ENCODE measurements at places on chromosomes 16 and 17.

- DNase-seq = no peak
These were observed 10.3 kb downstream of the FKBP10 start for GRCh38 chr17:41823141-41823524.

DNA sequence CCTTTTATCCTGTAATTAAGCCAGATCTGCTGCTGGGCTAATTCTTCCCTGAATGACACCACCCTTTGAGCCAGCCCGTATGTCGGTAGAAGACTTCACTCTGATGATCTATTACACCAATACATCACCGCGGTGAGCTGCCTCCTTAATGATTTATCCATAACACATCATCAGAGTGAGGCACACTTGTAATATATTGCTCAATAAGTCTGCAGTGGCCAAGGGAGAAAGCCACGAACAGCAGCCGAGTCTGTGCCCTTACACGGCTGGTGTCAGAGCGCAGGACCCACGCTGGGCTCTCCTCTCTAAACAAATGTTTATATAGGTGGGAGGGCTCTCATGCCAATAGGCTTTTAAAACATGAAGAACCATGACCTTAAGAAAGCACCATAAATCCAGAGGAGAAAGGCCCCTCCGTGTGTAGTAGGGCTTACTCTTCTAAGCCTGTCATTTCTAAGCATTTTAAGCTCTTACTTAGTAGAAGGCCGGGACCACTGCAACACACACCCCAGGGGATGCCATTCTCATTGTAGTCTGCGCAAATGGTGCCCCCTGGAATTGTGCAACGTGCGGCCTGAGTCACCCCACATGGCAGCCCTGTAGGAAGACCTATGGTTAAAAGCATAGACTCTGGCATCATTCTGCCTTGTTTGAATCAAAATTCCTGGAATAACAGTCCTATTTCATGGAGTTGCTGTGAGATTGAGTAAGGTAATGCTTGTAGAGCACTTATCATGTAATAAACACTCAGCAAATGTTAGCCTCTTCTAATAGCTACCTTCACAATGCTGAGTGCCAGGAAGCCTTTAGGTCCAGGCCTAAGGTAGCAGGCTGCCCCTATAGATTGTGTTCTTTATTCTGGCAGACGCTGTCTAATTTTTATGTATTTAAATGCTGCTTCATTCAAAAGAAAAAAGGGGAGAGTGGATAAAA lies 26.1 kb downstream of the MRPS23 start:
- no peak for DNase-seq

- DNase-seq = no peak
These were observed 221.4 kb upstream of the MAF start for GRCh38 chr16:79821911-79822310.

DNA sequence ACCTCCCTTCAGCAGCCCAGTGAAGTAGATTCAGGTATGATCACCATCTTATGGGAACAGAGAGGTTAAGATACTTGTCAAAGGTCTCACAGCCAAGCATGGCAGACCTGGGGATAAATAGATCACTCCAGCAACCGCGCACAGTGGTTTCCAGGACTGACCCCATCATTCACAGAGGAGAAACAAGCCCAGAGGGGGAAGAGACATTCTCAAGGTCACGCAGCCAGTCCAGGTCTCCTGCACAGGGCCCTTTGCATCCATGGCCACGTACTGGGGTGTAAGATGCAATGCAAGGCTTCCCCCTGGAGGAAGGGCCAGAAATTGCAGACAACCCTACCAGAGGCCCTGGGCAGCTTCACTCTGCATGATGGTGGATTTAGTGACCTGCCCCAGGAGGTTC lies 19.9 kb downstream of the TLE7 start:
- no peak for DNase-seq

DNA sequence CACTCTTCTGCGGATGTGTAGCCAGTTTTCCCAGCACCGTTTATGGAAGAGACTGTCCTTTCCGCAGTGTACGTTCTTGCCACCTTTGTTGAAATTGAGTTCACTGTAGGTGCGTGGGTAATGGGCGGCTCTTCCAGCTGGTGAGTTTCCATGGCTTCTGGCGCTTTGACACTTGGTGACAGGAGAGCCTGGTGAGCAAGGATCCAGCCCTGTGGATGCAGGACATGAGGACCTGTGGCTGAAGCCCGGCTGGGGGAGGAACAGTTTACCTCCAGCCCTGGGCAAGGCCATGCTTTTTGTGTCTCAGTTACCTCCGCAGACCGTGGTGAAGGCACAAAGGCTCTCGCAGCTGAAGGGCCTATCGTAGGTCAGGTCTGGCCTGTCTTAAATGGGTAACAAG lies 166.5 kb downstream of the LAT start:
- DNase-seq = no peak

- DNase-seq = no peak
These were observed 3.2 kb upstream of the HOXB9 start for GRCh38 chr17:48629411-48629759.

- DNase-seq = no peak
These were observed 172.0 kb upstream of the CHMP6 start for GRCh38 chr17:80819422-80820164.

DNA sequence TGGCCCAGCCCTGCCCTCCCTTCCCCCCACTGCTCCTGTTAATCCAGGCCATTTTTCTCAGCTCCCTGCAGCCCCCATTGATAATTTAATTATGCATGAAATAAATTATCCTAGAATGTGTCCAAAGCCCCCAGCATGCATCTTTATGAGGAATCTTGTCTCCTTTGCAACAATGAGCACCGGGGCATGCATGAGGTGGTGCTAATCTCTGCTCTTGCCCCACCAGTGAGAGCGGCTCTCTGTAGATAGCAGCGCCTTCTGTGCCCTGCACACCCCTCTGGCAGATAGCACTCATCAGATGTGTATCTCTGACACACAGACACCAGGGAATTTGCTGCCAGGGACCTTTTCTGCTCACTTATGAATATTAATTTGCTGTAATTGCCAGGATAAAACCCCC lies 140.2 kb upstream of the CDC42EP4 start:
- DNase-seq = no peak

GRCh38 chr16:86510465-86511261 lies at the start of gene FOXF1:
TSS of gene FOXF1 (plus strand) at chr16:86510527. CDS start at chr16:86510570, 43 bp downstream.
- no peak for DNase-seq

- DNase-seq = no peak
These were observed 50.5 kb upstream of the CCL1 start for GRCh38 chr17:34413443-34414119.

DNA sequence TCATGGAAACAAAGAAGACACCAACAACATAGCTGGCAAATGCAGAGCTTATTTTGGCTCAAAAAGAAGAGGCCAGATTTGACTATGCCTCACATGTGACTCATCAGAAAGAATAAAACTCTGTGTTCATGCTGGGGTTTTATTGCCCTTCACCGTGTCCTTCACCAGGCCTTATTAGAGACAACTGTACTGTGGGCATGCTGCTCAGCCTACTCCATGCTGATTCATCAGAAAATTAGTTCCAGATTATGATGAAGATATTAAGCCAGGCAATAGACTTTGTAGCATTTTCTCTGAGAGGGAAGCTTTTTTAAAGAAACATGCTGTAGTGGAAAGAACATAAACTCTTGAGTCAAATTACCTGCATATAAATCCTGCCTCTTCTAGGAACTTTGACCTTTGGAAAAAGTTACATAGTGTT lies 89.8 kb downstream of the CYB561 start:
- DNase-seq = no peak

DNA sequence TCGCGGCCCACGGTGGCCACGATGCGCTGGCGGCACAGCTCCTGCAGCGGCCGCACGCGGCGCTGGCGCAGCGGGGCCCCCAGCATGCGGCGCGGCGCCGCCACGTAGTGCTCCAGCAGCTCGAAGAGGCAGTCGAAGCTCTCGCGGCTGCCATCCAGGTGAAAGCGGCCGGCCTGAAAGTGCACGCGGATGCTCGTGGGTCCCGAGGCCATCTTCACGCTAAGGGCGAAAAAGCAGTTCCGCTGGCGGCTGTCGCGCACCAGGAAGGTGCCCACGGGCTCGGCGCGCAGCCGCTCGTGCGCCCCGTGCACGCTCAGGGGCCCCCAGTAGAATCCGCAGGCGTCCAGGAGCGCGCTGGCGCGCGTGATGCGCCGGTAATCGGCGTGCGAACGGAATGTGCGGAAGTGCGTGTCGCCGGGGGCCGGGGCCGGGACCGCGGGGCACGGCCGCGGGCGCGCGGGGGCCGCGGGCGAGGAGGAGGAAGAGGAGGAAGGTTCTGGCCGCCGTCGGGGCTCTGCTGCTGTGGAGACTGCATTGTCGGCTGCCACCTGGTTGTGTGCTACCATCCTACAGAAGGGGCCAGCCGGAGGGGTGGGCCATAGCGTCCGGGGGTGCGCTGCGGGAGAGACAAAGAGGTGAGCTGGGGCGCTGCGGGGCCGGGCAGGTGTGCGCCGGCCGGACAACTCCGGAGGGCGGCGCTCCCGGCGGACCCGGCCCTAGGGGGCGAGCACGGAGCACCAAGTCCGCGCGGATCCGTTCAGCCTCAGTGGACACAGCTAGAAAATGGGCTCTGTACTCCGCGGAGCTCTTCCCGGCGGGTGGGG lies 879 bp downstream of the SOCS1 start:
- DNase-seq = peak; percentile 49

DNA sequence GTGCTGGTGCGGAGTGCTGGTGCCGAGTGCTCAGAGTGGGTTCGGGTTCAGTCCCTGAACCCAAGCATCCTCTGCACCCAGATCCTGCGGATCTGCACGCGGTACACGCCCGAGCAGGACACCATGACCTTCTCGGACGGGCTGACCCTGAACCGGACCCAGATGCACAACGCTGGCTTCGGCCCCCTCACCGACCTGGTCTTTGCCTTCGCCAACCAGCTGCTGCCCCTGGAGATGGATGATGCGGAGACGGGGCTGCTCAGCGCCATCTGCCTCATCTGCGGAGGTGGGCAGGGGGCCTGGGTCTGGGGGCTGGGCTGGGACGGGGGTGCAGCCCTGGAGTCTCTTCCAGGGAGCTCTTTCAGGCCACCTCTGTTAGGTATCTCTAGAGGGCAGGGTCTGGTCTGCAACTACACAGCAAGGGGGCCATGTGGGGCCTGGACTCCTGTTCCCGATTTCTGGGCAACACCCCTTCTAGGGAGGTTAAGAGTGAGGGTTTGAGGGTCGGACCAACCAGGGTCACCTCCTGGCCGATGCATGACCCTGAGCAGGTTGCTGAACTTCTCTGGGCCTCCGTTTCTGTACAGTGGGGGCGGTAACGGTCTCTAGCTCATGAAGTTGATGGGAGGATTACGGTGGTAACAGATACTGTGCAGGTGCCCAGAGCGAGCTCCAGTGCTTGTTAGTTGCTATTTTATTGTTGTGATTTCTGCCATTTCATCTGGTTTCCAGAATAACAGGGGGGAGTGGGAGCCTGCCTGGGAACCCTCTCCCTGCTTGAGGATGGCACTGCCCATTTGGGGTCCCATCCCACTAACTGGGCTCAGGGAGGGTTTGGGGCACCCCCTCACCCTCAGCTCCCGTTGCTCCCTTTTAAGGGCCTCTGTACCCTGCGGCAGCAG lies 10.1 kb downstream of the GJD3 start:
- no peak for DNase-seq

GRCh38 chr16:79136955-79137354 lies 463.6 kb downstream of the MAF start:
- DNase-seq = no peak

DNA sequence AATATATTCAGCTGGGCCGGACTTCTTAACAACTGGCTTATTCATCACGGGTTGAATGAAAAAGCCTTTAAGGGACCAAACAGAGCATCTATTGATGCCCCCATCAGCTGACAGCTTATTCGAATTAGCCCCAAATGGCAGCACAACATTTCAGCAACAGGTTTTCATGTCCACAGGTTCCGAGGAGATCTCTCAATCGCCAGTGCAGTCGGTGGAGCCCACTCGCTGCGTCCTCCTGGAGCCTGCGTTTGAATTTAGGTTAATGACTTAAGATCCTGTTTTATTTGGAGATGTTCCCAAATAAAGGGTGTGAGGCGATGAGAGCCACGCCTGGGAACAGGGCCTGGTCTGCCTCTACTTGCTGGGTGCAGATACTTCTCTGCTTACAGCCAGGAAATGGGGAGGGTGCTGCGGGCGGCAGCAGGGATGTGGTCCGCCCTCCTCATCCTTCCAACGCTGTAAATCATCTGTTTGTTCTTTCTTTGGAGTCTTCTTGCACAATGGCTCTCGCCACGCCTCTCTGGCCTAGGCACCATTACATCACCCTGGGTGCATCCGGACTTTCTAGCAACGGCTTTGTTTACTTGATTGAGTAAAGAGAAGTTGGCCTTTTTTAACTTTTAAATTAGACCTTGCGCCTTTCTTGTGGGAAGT lies 22.6 kb downstream of the NDE1 start:
- DNase-seq = peak; percentile 37

DNA sequence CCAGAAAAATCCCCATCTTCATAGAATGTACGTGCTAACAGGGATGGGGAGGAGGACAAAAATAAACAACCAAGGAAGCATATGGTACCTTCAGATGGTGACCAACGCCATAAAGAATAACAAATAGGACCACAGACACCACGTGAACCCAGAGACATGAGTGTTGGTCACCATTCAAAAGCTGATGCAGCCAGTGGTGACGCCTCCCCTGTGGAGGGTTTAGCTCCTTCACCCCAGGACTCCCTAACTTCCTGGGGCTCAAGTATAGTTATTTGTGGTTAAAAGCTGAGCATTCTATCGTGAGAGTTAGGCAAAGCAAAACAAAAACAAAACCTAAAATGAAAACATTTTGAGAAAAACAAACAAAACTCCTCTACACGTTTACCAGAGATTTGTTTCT lies 184.7 kb downstream of the SOX9 start:
- DNase-seq = no peak

GRCh38 chr16:84484579-84485254 lies 19.7 kb downstream of the MEAK7 start:
- DNase-seq = no peak

- DNase-seq = no peak
These were observed 360.3 kb upstream of the KIF2B start for GRCh38 chr17:53462393-53462811.

DNA sequence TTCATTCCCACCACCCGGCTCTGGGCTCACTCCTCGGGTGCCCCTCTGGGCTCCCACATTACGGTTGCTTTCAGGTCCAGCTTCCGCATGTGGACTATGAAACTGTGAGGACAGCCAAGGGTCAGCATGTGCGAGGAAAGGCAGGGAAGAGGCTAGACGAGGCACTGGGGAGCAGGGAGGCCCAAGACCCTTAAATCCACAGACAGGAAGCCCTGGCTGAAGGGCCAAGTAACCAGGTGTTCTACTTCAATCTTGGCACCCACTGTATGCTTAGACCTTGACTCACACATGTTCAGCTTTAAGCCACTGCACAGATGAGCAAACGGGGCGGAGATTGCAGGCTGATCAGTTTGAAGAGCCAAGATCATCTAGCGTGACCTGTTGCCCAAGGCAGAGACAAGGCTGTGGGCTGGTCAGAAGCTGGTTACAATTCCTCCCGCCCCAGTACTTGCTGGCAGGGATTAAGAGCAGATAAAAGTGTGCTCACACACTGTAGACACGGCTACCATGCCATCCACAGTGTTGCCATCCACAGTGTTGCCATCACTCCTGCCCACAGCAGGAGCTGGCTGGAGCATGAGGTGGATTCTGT lies at the start of gene CES4A:
Gene CES4A (plus strand): TSS at position 393 of the 592 bp plus-strand sequence. CDS start 184 bp downstream, at position 577.
- DNase-seq = no peak

DNA sequence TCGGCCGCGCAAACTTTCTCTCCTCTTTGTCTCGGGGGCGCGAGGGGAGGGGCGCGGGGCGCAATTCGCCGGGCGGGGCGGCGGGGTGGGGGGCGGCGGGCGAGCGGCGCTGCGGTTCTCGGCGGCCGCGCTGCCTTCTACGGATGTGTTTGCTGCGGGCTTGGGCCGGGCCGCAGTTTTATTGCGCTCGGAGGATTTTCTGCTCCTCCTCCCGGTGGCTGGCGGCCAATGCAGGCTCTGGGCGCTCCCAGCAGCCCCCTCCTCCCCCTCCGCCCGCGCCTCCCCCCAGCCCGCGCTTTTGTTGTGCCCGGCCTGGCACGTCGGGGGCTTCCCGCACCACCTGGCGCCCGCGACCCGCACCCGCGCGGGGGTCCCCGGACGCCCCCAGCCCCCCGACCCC lies at the start of gene TIMP2:
Gene TIMP2 (minus strand): TSS at position 154 of the 400 bp plus-strand sequence. CDS start 299 bp downstream, outside the sequence.
- DNase-seq = peak; percentile 46

Measured in activated T-helper 9 cell treated with anti-CD3 and anti-CD28 coated beads, Interleukin-2, amount 50 U/mL, for 16 hours (primary cell).